ENCODE measurements at places on chromosomes 1 and 21.

DNA sequence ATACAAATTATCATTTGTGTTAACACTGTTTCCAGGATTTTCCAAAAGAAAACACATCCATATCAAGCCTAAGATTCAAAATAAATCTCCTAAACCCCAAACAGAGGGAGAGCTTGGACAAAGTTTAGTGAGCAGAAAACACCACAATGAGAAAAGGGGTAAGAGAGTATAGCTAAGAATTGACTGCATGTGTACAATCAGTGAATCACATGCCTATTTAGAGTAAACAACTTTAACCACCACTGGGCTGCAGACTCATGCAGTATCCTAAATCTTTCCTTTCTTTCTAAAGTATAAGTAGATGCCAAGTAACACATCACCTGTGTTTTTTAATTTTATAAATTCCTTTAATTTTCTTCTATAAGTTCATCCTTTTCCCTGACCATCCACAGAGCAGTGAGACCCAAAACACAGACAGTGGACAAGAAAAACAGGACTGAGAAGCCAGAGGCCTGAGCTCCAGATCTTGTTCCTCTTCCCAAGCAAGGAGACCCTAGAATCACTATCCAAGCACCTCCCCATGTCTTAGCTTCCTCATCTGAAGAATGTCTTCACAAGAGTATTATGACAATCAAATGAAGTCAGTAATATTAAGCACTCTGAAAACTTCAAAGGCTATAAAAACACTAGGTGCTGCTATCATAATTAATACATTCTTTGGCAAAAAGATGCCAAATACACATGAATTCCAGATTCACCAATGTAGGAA is 93.1 kb downstream of the VAV3 start:
- DNase-seq: no peak

- DNase-seq: no peak
Observed at GRCh38 chr1:211738691-211739301, 63.4 kb upstream of the NEK2 start.

DNA sequence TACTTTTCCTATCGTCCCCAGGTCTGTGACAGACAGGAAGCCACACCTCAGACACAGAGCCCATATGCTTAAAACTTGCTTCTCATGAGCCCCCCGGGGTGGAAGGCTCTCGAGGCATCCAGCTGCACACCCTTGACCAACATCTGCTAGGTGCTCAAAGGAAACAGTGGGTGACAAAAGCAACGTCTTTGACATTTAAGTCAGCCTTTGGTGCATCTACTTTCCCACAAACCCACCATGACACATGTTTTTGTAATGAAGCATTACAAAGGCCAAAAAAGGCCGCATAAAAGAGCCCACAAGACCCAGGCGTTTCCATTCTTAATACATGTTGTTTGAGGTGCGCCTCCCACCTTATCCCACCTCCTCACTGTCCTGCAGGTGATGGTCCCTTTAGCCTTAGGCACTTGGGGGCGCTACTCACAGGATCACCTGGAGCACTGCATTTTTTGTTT is 11.8 kb upstream of the FASLG start:
- DNase-seq: no peak

GRCh38 chr1:207202480-207202879 is 98.4 kb downstream of the C4BPA start:
- no peak for DNase-seq

GRCh38 chr21:16304174-16305095 is 574.7 kb downstream of the USP25 start:
- no peak for DNase-seq

GRCh38 chr1:41730806-41731205 is 187.9 kb downstream of the HIVEP3 start:
- DNase-seq: no peak

DNA sequence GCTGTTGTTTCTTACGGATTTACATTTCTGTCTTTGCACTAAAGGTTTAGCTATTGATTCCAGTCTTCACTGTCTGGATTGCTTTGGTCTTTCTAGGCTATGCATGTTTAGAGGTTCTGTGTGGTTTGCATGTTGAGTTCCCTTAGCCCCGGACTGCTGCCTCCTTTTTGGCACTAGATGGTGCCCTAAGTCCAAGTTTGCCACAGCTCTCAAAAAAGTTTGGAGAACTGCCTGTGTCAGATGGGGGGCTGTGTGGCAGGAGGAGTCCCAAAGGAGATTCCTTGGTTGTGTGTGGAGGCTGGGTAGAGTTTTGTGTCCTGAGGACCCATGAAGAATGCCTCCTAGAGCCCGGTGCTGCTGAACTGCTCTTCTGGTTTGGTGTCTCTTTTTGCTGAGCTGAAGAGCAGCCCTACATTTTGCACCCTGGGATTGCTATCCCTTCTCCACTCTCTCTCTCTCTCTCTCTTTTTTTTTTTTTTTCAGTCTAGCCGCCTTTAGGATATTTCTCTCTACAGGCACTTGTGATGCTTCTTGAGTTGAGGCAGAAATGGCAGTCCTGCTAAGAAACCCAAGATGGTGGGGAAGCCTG is 74.4 kb downstream of the PTGS2 start:
- peak; percentile 35 for DNase-seq

DNA sequence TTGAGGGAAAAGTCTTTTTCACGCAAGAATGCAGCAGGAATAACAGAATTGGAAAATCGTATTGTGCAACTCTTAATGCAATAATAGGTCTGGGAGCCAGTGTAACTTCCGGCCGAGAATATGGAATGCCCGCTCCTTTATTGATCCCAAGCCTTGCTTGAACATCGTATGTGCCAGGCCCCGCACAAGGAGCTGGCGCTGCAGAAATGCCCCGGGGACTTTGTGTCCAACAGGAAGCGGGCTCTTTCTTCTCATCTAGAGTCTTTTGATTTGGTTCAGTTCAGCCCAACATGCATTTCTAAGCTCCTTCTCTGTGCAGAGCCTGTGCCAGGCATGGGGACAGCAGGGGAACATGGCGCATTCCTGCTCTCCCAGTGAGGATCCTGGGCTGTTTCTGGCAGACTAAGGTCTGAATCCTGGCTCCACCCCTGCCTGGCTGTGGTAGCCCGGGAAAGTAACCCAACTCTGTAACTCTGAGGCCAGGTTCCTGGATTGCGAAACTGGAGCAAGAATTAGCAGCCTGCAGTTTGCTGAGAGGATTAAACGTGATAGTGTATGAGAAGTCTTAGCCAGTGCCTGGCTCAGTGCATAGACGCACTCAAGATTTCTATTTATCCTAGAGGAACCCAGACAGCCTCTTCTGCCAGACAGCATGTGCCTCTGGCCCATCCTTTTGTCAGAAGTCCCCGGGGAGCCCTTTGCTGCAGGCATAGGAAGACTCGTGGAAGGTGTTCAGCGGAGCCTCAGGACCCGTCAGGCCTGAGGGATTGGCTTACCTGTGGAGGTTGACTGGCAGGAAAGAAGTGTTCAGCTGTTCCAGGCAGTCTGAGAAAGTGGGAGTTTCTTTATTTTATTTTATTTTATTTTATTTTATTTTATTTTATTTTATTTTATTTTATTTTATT is 987 bp upstream of the CDCP2 start:
- no peak for DNase-seq

Measured in erythroblast (primary cell).